ENCODE measurements at places on chromosomes 11 and 22. TPM values are rescaled to one million over a fixed set of nuclear protein-coding genes. Genes with fewer than 3 reads are reported as not detected.

DNA sequence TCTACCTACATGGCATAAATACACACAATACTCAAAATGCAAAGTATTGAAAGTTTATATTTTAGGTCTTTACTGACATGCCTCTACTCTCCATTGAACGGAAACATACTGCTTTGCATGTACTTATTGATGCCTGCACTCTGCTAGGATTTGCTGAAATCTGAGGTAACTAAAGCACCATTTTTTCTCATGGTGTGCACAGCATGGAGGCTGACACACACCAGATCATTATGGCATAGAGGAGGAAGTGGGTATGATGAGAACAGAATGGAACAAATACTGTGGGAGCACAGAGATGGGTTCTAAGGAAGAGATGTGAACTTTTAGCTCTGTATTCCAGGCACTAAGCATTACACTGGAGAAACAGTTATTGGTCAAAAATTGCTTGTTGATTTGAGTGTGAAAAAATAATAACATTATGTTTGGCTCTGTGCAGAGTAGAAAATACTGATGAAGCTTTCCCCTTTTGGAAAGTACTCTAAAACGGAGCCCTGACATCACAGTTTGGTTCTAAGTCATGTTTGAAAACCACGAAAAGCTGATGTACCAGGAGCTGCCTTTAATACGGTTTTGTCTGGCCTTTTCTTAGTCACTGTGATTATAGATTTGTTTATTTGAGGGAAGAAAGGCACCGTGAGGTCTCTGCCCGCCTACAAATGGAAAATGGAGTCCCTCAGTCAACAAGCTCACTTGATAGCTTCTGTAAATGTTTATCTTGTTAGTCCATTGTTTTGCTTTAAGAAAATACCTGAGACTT lies 5.6 kb downstream of the OR52R1 start:
- no peak overlapping the region for H3K4me3 ChIP-seq
- H3K27me3 ChIP-seq = no peaks in the 10 kb centered on the region
- H3K36me3 ChIP-seq = no peaks in the 10 kb centered on the region
- H3K27ac ChIP-seq = no peak overlapping the region

DNA sequence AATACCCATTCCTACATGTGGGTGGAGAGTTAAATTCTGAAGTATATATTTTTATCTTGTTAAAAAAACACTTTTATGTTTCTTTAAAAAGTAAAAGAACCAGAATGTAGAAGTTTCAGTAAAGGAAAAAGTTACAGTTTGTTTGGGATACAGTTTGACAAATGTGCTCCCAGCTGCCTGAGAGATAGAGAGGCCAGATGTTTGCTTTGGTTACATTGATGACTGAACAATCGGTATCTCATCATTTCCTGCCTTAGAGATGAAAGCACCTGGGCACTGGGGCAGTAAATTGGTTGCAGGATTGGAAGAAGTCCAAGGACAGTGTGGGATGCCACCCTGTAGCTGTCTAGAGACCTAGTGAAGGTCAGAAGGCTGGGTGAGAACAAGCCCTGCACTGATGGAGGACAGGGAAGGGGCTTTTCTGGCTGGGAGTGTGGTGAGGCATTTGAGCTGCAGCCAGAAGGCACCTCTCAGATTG lies 16.6 kb downstream of the MED15 start:
- H3K36me3 ChIP-seq = no peaks in the 10 kb centered on the region
- no peaks in the 10 kb centered on the region for H3K4me1 ChIP-seq
- no peak for DNase-seq
- no peaks in the 10 kb centered on the region for H3K27me3 ChIP-seq

DNA sequence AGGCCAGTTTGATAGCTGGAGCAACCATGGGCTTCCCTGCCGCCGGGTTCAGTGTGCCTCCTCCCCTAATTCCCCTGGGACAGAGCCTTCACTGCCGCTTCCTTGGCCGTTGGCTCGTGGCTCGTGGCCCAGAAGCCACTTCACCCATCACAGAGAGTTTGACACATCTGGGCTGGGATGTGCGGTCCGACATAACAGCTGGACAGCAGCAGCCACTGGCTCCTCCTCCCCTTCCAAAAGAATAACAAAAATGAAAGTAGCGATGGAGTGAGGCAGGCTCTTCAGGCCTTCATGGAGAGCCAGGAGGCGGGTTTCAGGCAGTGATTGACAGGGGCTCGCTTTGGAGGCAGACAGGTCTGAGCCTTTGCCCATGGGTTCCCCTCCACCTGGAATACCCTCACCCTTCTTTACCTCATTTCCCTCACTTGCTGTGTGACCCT lies 8.2 kb downstream of the CREB3L1 start:
- H3K27me3 ChIP-seq = no peaks in the 10 kb centered on the region
- no peak for DNase-seq
- H3K27ac ChIP-seq = no peak overlapping the region
- H3K4me1 ChIP-seq = no peaks in the 10 kb centered on the region
- H3K36me3 ChIP-seq = no peaks in the 10 kb centered on the region

GRCh38 chr11:104275992-104276391 lies 112.0 kb upstream of the PDGFD start:
- no peak for DNase-seq
- H3K4me3 ChIP-seq = no peak overlapping the region
- no peak overlapping the region for H3K27ac ChIP-seq
- H3K4me1 ChIP-seq = no peaks in the 10 kb centered on the region

- no peaks in the 10 kb centered on the region for H3K27me3 ChIP-seq
- H3K36me3 ChIP-seq = no peaks in the 10 kb centered on the region
- H3K4me1 ChIP-seq = no peaks in the 10 kb centered on the region
- H3K27ac ChIP-seq = no peak overlapping the region
- H3K4me3 ChIP-seq = no peak overlapping the region
Observed at GRCh38 chr11:32826113-32826512, 3.6 kb upstream of the PRRG4 start.

DNA sequence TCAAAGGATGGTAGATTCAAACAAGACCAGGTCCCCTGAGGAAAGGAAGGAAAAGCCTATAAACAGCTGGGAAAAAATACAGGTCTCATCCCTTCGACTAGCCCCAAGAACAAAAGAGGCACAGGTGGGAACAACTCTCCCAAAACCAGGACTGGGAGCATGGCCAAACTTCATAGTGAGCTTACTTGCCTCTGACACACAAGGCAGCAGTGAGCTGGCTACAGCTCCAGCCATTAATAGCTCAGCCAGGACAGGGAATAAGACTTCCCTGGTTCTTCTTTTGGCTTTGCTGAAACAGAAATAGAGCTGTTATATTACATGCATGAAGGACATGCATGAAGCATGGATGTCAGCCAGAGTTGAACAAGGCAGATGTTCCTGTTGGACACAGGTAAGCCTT lies at the start of gene OR10A2:
Gene OR10A2, plus strand, starts transcription at position 97 of the 400 bp plus-strand sequence. CDS start 6,698 bp downstream, outside the sequence.
- no peaks in the 10 kb centered on the region for H3K4me1 ChIP-seq
- DNase-seq = no peak
- no peaks in the 10 kb centered on the region for H3K27me3 ChIP-seq
- H3K36me3 ChIP-seq = no peaks in the 10 kb centered on the region
- H3K27ac ChIP-seq = no peak within 1 kb of the TSS

DNA sequence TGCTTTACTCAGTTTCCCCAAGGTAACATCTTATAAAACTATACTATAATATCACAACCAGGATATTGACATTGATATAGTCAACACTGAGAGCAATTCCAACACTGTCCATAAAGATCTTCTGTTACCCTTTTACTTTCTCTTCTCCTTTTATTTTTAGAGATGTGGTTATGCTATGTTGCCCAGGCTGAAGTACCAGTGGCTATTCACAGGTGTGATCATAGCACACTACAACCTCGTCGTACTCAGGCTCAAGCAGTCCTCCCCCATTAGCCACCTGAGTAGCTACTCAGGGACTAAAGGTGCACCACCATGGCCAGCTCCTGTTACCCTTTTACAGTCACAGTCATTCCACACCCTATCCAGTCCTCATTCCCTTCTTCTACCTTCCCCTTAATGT lies 119.7 kb downstream of the CWF19L2 start:
- H3K4me1 ChIP-seq = no peaks in the 10 kb centered on the region
- no peak overlapping the region for H3K27ac ChIP-seq
- no peak for DNase-seq
- H3K36me3 ChIP-seq = no peaks in the 10 kb centered on the region

GRCh38 chr11:57303990-57304579 lies 20.7 kb downstream of the TNKS1BP1 start:
- no peak for DNase-seq
- no peaks in the 10 kb centered on the region for H3K27me3 ChIP-seq
- H3K27ac ChIP-seq = no peak overlapping the region
- no peaks in the 10 kb centered on the region for H3K4me1 ChIP-seq

- no peak for DNase-seq
- H3K4me3 ChIP-seq = no peak overlapping the region
- H3K36me3 ChIP-seq = no peaks in the 10 kb centered on the region
- H3K4me1 ChIP-seq = no peaks in the 10 kb centered on the region
- H3K27ac ChIP-seq = no peak overlapping the region
- H3K27me3 ChIP-seq = no peaks in the 10 kb centered on the region
Observed at GRCh38 chr11:4076774-4077173, 17.8 kb upstream of the RRM1 start.

DNA sequence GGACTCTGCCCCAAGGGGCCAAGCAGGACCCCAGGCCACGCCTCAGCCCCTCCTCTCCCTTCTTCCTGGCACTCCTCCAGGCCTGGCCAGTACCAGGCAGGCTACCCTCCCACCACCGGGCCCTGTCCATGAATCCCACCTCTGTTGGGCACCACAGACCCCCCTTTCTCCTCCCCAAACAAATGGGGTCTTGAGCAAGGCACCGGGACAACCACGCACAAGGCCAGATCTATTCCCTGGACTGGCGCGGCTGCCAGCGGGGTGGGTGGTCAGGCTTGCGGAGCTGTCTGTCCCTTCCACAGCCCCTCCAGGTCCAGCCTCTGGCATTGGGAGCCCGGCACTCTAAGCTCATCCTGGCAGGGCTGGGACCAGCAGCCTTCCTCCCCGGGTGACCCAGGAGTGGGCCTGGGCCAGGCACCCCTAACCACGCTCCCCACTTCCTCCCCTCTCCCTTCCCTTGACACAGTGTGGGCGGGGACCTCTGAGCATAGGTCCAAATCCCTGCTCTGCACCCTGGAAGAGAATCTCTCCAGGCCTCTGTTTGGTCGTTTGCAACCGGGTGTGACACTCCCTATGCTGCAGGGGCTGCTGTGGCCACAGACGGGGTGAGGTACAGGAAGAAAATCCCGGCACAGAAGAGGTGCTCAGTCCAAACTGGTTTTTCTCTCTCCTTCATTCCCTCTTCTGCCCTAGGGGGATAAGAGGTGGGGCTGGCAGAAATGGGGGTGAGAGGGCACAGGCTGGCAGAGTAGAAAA lies 14.6 kb downstream of the ELFN2 start:
- no peaks in the 10 kb centered on the region for H3K36me3 ChIP-seq
- H3K27me3 ChIP-seq = no peaks in the 10 kb centered on the region
- peak; percentile 66 for DNase-seq
- H3K4me1 ChIP-seq = no peaks in the 10 kb centered on the region
- H3K4me3 ChIP-seq = no peak overlapping the region

DNA sequence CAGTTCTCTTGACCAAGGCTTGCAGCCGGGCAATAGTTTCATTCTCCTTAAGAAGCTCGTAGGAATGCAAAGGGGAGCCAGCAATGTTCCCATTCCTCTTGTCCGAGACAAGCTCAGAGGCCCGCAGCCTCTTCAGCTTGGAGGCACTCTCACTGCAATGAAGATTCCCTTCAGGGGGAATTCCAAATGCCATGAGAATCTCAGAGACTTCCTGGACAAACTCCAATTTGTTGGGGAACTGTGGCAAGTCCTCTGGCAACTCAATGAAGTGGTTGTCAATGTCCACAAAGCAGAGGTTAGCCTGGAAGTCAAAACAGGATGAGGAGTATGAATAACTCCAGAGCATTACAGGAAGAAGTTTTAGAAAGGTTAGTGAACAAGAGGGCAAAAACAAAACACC lies 84.4 kb downstream of the DENND5A start:
- peaks cover 11% of the 10 kb centered on the region for H3K36me3 ChIP-seq
- no peaks in the 10 kb centered on the region for H3K27me3 ChIP-seq
- H3K4me3 ChIP-seq = no peak overlapping the region
- no peak overlapping the region for H3K27ac ChIP-seq
- H3K4me1 ChIP-seq = no peaks in the 10 kb centered on the region
- no peak for DNase-seq

DNA sequence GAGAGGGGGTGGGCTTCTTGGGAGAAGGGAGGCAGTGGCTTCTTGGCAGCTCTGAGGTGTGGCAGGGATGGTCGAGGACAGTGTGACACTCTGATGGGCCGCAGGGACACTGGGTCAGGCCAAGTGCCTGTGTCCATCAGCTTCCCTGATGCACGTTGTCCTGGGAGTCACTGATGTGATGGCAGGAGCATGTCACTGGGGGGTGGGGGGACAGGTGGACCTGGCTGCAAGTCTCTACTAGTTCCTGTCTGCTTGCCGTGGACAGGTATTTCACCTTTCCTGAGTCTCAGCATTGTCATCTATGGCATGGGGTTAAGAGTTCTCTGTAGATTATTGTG lies 592.9 kb downstream of the TBC1D22A start:
- no peaks in the 10 kb centered on the region for H3K27me3 ChIP-seq
- no peak overlapping the region for H3K4me3 ChIP-seq
- no peak overlapping the region for H3K27ac ChIP-seq
- no peaks in the 10 kb centered on the region for H3K4me1 ChIP-seq

DNA sequence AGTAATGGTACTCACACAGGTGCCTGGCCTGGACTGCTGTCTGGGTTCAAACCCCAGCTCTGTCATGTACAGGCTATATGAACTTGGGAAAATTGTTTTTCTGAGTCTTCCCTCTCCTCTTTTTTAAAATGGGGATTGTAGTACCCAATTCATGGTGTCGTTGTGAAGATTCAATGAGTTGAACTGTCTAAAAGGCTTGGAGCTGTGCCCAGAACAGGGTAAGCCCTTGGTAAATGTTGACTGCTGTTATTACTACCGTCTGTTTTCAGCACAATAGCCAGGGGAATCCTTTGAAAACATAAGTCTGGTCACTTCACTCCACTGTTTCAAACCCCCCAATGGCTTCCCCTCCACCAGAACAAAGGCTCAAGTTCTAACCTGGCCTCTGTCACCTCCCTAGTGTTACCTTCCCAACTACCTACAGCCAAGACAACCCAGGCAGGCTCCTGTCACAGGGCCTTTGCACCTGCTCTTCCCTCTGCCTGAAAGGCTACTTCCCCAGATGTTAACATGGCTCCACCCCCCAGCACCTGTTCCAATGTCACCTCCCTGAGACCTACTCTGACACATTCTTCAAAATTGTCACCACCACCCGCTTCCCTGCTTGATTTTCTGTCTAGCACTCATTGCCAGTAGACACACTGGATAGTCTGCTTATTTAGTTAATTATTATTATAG lies 152.8 kb downstream of the CHST1 start:
- no peak overlapping the region for H3K27ac ChIP-seq
- H3K4me1 ChIP-seq = no peaks in the 10 kb centered on the region
- no peaks in the 10 kb centered on the region for H3K36me3 ChIP-seq

DNA sequence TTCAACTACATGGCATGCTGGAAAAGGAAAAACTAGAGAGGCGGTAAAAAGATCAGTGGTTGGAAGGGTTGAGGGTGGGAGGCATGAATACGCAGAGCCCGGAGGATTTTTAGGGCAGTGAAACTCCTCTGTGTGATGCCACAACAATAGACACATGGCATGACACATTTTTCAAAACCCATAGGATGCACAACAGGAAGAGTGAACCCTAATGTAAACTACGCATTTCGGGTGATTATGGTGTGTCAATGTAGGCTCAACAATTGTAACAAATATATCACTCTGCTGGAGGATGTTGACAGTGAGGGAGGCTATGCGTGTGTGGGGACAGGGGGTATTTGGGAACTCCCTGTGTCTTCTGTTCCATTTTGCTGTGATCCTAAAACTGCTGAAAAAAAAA lies 15.7 kb upstream of the FAM83F start:
- no peaks in the 10 kb centered on the region for H3K27me3 ChIP-seq
- no peak overlapping the region for H3K4me3 ChIP-seq
- no peak for DNase-seq
- no peaks in the 10 kb centered on the region for H3K36me3 ChIP-seq
- H3K27ac ChIP-seq = no peak overlapping the region
- no peaks in the 10 kb centered on the region for H3K4me1 ChIP-seq

Gene P2RY6
- total RNA-seq = 17.9 TPM

Gene CBY1
- total RNA-seq = 36.0 TPM

Gene AIFM3
- 3.1 TPM for total RNA-seq

Gene DNAJB7
- not detected for total RNA-seq
